ENCODE measurements at places on chromosomes 11 and 22. TPM values are rescaled to one million over a fixed set of nuclear protein-coding genes. Genes with fewer than 3 reads are reported as not detected.
A peak's percentile ranks its signal among the peaks of the same experiment; 100 is the strongest.

The MRGPRX4 gene
- total RNA-seq, result not detected

GRCh38 chr11:17439316-17439782 is 37.3 kb downstream of the ABCC8 start:
- no peak for DNase-seq

GRCh38 chr11:96162816-96163499 is 180.0 kb downstream of the MAML2 start:
- peak; percentile 85 for DNase-seq

DNA sequence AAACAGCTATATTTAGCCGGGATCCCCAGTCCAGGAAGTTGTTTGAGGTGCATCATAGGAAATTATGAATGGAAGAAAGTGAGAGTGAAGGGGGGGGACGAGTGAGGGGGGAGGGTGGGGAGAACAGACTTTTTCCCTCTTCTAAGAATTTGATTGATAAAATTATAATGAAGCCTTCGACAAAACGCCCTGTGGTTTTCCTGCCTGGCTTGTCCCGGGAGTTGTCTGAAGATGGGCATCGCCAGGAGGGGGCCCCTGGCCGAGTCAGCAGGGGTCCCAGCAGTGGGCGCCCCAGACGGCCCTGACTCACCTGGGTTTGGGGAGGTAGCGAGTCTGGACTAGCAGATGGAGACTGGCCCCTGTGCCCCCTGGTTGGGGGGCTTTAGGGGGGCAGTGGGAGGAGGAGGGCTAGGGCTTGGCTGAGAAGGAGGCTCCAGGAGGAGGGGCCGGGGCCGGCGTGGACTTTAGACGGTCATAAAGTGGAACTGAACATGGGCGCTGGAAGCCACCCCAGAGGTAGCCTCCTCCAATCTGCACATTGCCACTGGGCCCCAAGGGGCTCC is 336 bp upstream of the LIF start:
- DNase-seq, result peak; percentile 62

- no peak for DNase-seq
These were observed 540.2 kb downstream of the MIAT start for GRCh38 chr22:27197618-27198017.

DNA sequence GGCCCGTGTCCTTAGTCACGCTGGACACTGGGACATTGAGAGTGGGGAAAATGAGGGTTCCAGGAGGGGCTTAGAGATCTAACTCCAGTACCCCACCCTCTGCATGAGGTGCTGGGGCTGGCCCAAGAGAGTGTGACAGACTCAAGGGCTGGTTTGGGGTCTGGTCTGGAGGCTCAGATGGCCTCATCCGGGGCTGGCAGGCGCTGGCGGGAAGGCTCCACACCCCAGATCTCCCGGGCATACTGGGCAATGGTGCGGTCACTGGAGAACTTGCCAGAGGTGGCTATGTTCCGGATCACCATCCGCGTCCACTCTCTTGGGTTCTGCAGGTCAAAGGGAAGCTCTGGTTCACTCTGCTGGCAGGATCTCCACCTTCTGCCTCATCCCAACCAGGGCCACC is 2.5 kb upstream of the RASGRP2 start:
- DNase-seq, result no peak

DNA sequence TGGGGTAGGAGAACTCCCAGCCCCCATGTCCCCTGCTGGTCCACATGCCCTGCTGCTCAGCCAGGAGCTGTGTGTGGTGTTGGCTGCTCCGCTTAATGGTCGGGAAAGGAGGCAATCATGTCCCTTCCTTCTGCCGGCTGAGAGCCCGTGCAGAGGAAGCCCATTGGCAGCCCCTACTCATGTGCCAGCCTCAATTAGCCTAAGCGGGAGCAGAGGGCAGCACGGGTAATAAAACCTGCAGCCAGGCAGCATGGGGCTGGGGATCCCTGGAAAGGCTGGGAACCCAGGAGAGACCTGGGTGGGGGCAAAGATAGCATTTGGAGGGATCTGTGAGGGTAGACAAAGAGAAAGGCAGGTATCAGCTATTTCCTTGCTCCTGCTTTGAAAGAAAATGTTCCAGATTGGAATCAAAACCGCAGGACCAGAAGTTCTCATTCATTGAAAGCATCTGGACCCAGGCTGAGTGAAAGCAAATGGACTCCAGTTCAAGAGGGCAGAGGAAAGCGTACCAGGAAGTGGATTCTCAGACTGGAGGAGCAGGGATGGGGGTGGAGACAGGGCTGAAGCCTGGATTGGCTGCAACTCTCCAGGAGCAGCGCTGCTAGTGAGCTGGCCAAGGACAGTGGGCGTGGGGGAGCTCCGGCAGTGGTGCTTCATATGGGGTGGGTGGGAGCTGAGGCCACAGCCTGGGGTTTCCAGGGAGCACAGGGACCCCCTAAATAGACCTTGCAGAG is 103.4 kb upstream of the NECTIN1 start:
- peak; percentile 46 for DNase-seq

- no peak for DNase-seq
These were observed 312.1 kb downstream of the NTM start for GRCh38 chr11:131682373-131683015.

DNA sequence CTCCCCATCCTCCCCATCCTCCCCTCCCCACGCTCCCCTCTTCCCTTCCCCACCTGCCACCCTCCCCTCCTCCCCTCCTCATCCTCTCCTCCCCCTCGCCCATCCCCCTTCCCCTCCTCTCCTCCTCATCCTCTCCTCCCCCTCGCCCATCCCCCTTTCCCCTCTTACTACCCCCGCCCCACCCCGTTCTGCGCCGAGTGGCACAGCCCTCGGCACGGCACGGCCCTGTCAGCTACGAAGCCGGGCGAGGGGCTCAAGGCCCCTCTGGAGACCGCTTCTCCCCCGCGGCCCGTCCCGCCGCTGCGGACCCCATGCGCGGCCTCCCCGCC is 449.9 kb downstream of the OPCML start:
- peak; percentile 10 for DNase-seq

GRCh38 chr11:76209375-76209972 is 3.2 kb upstream of the WNT11 start:
- no peak for DNase-seq

GRCh38 chr11:71255800-71256479 is 3.6 kb upstream of the SHANK2 start:
- DNase-seq, result no peak

DNA sequence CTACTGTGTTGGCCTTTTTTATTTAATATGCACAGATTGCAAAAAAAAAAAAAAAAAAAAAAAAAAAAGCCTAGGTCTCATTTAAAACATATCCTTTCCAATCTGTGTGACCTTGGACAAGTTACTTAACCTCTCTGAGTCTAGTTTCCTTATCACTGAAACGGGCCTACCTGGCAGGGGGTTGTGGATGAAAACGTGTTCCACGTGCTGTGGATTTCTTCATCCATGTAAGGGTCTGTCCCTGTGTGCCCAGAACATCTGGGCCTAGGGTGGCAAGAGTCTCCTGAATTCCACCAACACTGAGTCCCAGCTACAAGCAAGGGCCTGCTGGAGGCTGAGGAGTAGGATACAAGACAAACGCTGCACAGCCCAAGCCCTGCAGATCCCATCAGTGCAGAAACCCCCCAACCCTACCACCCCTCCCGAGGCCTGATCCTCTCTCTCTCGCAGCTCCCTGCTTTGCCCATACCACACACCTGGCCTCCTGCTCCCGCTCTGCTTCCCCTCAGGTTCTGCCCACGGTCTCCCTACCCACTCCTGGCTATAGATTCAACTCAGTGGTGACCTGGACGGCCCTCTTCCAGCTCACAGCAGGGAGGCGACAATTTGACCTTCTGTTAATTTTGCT is 4.7 kb upstream of the GNAZ start:
- DNase-seq, result no peak

DNA sequence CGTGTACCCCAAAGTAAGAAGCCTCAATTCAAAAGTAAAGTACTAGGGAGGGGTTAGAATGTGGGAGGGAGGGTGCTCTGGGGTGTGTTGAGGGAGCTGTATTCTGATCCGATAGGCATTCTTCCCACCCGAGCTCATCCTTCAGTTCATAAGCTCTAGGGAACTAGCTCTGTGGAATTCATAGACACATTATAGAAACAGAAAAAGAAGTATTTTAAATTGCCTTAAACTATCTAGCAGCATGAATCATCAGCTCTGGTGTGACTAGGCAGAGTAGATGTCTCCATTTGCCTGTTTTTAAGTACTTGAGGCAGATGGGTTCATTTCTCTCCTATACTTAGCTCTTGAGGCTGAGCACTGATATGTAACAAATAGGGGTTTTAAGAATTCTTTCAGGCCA is 7.3 kb upstream of the SGSM3 start:
- DNase-seq, result no peak

- DNase-seq, result no peak
These were observed 33.7 kb upstream of the USP47 start for GRCh38 chr11:11807811-11808782.

The TEAD1 gene
- 51.6 TPM for total RNA-seq

- no peak for DNase-seq
These were observed 224.3 kb downstream of the DSCAML1 start for GRCh38 chr11:117572671-117573070.

The C1QTNF5 gene
- total RNA-seq, result 4.4 TPM

DNA sequence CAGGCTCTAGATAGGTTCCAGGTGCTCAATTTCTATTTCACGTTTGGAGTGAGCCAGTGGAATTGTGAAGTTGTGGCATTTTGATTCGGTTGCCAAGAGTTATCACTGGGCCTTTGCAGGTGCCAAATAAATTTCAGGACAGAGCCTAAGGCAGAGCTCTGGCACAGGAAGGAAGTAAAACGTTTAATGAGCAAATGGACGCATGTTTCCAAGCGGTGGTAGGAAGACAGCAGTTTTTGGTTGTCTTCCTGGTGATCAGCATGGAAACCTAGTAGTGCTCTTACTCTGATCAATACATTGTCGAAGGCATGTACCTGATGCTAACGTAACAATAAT is 452 bp downstream of the BIRC3 start:
- no peak for DNase-seq

DNA sequence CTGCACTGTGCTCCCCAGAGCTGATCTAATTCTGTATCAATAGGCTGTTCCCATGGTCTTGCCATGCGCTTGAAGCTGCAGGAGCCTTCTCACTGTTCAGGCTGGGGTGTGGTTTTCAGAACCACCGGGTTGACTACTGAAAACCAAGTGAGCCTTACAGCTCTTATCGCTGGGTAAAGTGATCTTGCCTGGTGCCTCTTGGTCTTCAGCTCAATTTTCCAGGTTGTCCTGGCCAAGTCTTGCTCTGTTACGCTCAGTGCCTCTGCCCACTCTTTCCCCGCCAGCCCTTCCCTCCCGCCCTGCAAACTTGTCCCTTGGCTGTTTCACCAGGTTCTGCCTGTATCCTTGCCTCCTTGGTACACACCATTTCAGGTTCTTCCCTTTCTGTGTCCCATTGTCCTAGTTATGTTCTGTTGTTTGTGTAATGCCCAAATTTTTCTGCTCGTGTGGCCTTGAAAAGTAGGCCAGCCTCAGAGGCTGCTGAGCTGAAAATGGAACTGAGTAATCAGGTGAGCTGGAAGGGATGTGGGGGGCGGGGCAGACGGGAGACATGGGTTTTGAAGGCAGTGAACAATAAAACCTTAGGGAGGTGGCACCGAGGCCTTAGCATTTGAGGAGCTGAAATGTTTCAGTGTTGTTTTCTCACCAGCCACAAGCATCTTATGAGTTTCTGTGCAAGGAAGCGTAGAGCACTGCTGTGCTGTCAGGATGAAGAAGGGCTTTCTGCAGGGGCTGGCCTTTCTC is 11.2 kb downstream of the PEX26 start:
- DNase-seq, result no peak

DNA sequence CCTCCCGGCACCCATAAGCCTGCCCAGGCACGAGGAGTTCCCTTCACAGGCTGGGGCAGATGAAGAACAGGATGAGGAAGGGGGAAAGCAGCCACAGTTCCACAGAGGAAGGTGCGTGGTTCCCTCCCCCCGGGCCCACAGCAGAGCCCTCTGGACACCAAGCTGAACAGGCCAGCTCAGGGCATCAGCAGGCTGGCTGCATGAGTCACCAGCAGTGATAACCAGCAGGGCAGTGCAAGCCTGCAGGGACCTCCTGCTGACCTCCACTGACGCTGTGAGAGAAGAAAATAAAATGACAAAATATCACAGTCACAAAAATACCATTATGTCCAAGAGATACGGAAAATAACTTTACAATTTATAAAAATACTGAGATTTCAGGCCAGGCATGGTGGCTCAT is 11.5 kb downstream of the RTL6 start:
- DNase-seq, result peak; percentile 69

The GRAP2 gene
- total RNA-seq, result 0.78 TPM

DNA sequence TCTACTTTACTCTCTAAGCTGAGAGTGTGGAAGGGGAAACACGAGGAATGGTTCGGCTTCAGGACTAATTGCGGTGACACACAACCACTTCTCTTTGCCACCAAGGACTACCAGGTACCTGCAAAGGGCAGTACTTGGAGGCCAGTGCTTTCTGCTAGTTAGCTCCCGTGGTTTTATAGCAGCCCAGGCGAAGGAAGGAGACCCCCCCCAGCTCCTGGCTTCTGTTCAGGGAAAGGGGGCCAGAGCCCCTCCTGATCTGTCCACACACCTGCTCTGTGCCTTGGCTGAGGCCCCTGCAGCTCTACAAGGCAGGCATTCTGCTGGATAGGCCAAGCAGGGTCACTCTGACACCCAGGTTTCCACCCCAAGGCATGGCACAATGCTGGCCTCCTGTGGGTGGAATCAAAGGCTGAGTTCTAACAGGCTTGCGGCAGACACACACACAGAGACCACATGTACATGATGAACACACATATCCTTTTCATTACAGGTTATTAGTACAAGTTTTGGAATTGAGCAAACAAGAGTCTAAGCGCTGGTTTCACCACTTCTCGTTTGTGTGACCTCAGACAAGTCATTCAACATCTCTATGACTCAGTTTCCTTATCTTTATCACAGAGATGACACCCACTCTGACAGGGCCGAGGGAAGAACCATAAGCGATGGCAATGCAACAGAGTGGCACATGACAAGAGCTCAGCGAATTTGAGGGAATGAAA is 7.5 kb downstream of the SERPIND1 start:
- DNase-seq, result no peak

GRCh38 chr11:9274499-9275258 is 9.5 kb upstream of the DENND5A start:
- no peak for DNase-seq

The TEF gene
- total RNA-seq, result 8.8 TPM

GRCh38 chr22:32600147-32600546 is 125.5 kb downstream of the FBXO7 start:
- no peak for DNase-seq

The HDHD5 gene
- 26.3 TPM for total RNA-seq

The KCNJ1 gene
- not detected for total RNA-seq

DNA sequence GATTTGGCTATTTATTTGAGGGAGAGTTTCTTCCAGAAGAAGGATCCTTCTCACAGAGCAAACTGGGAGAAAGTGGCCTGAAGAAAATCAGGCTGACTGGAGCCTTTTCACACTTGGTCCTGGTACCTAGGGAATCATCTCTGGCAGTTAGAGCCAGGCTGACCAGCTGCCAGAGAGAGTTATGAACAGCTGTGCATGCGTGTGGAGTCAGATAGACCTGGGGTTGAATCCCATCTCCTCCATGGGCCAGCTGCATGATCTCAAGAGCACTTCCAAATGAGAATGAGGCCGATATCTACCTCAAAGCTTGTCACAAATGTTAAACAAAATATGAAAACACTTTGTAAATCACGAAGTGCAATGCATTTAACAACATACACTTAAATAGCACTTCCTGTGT is 390.0 kb downstream of the TENM4 start:
- peak; percentile 35 for DNase-seq

Data from RPMI7951 (cell line).